GM10248 (cell line): ENCODE measurements at places on chromosomes 5 and 9.
A peak's percentile ranks its signal among the peaks of the same experiment; 100 is the strongest.

DNA sequence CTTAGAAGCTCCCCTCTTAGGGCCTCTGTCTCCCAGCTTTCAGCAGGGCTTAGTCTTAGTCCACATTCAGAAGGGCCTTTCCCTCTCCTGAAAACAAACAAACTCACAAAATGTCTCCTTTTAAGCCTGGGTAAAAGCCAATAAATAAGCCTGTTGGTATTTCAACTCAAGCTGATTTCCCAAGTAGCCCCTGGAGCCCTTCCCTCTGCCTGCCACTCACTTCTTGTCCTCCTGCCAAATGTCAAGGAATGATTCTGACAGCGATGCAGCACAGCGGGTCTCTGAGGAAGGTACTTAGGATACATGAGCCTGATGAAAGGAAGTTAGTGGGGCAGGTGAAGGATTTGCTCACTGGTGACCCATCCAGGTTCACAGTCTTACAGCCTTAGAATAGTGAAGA lies 210.5 kb downstream of the PJA2 start:
- no peak for DNase-seq

DNA sequence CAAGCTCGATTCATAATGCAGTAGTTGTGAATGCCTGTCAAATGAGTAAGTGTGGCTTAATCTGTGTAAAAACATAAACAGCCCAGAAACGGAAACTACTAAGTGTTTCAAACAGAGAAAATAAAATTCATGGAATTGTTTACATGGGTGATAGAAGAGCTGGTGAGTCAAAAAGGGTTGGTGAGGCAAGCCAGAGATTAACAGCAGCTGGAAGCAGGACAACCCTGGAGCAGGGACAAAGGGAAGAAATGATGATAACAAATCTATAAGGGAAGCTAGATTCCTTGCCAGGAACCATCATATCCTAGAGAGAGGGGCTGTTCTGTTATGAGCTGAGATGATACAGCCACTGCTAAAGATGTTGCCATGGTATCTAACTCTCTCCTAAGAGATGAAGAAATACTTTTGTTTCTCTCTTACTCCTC lies 18.0 kb upstream of the PRR16 start:
- no peak for DNase-seq

DNA sequence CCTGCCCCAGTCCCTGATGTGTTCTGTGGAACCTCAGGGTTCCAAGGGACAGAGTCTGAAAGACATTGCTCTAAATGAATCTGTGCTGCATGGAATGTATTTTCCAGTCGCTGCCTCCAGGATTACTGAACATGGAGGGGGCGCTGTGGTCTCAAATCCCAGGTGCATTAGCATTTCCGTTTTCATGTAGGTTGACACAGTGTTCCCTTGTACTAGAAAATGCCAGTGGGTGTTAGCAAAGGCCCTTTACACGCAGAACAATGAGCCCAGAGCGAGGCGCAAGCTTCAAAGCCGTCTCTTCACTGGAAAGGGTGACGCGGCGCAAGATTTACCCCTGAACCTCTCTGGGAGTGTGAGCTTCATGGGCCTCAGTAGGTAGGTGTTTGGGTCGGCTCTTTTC lies 308.3 kb downstream of the SLIT3 start:
- DNase-seq, result no peak

- DNase-seq, result peak; percentile 34
Measured at GRCh38 chr9:4366591-4367330, 66.9 kb upstream of the GLIS3 start.

GRCh38 chr5:159737263-159737662 lies 179.0 kb upstream of the ADRA1B start:
- DNase-seq, result no peak

GRCh38 chr5:161273410-161273809 lies 273.1 kb downstream of the GABRB2 start:
- no peak for DNase-seq

- DNase-seq, result no peak
Measured at GRCh38 chr5:123717139-123717538, 205.2 kb downstream of the CSNK1G3 start.

GRCh38 chr5:181189363-181189961 lies 15.5 kb downstream of the TRIM7 start:
- no peak for DNase-seq

GRCh38 chr5:171893290-171893886 lies 107.8 kb downstream of the SMIM23 start:
- no peak for DNase-seq

GRCh38 chr9:112241491-112241890 lies 66.4 kb upstream of the SUSD1 start:
- DNase-seq, result no peak

GRCh38 chr5:43227655-43228054 lies 35.6 kb downstream of the NIM1K start:
- no peak for DNase-seq
